ENCODE measurements at places on chromosomes 13 and 19.

- no peak for DNase-seq
Observed at GRCh38 chr19:40689339-40690049, 957 bp downstream of the NUMBL start.

DNA sequence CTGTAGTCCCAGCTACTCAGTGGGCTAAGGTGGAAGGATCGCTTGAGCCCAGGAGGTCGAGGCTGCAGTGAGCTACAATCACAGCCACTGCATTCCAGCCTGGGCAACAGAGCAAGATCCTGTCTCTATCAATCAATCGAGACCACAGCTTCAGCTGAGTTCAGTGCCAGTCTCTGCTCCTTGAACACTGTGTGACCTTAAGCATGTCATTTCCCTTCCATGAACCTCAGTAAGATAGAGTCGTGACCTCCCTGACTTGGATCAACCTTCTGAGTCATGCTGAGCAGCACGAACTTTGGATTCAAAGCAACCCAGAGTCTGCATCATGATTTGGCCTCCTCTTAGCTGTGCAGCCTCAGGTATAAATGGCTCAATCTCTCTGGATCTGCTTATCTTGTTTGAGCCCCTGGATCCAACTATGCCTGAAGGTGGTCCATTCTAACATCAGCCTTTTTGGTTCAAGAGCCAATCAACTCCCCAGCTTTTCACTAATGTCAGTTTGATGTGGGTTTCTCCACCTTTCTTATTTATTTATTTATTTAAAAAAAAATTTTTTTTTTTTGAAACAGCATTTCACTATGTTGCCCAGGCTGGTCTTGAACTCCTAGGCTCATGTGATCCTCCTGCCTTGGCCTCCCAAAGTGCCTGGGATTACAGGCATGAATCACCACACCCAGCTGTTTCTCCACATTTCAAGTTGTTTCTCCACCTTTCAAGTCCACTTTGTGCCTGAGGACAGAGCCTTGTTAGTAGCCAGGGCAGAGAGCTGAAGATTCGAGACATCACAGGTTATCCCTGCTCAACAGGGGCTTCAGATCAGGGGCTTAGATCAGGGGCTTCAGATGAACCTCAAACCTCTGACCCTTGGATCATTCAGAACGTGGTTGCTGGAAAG, 26.4 kb downstream of the PTPRS start:
- DNase-seq: no peak

DNA sequence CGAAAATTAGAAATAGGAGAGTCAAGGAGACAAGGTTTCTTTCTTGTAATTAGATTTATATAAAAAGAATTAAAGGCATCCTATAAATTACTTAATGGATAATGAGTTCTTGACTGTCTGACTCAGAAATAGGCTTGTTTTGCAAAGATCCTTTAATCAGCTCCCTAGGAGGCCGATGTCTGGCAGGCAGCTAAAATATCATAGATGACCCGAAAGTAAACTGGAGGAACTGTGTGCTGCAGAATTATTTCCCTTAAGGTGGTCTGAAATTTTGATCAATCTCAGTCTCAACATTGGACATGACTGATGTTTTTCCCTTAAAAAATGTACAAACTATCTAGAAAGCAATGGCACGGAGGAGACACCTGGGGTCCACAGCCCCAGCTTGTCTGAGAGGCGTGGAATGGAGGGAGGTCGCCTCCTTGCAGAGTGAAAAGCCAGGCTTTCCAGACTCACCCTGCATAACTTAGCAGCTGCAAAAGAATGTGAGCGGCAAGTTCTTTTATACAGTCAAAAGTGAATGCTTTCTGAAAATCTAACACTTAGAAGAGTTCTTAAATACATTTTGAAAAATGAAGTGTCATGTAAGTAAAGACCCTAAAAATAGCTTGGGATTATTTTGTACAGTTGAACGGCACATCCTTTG, 44.8 kb downstream of the MBNL2 start:
- no peak for DNase-seq

GRCh38 chr13:106083620-106084350, 451.7 kb downstream of the EFNB2 start:
- DNase-seq: no peak

- no peak for DNase-seq
Observed at GRCh38 chr13:76703621-76704288, 182.4 kb downstream of the KCTD12 start.

DNA sequence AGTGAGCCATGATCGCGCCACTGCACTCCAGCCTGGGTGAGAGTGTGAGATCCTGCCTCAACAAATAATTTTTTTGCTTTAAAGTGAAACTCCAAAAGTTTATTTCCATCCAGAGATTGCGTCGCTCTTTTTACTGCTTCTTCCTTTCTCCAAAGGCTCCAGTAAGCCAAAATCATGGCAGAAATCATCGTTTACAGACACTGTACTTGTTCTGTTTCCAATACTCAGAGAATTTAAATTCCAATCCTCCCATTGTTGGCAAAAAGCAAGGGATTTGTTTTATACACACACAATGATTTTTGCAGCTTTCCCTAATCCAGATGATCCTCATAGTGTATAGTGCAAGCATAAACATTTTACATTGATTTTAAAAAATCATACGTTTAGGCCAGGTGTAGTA, 15.3 kb downstream of the FBXO27 start:
- DNase-seq: no peak

- DNase-seq: no peak
Observed at GRCh38 chr13:31756346-31756745, 17.0 kb downstream of the RXFP2 start.

DNA sequence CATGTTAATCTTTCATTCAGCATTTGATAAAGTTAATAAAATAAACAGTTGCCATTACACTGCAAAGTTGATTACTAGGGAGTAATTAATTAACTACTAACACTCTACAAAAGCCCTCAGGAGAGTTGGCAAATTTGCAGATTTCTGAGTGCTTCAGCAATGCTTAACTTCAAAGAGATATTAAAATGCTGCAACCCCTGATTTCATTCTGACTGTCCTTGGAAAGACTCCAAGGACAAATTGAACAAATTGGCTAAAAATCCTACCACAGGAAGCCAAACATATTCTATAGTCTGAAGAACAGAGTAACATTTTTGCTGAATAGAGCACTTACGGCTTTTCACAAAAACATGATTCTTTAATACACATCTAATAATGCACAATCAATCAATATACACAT, 1543.0 kb downstream of the SLITRK5 start:
- no peak for DNase-seq

- DNase-seq: no peak
Observed at GRCh38 chr19:4647676-4648644, 8.6 kb downstream of the TNFAIP8L1 start.

DNA sequence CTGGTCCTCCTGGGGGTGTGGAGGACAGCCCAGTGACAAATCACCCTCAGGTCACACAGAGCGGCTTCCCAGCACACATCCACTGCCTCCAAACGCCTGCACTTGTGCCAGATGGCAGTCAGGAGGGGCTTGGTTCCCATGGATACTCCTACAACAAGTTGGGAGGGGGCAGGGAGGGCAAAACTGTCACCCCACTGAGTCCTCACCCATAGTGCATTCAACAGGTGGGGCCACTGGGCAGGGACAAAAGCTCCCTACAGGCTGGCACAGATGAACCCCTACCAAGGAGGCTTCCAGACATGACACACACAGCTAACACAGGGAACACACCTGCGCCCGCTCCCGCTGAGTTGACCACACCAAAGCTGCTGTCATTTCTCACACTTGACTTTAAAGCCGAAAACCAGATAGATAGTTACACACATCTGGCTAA, 120.5 kb downstream of the STK24 start:
- no peak for DNase-seq

- DNase-seq: no peak
Observed at GRCh38 chr13:113664751-113665596, 2.0 kb upstream of the GRK1 start.

DNA sequence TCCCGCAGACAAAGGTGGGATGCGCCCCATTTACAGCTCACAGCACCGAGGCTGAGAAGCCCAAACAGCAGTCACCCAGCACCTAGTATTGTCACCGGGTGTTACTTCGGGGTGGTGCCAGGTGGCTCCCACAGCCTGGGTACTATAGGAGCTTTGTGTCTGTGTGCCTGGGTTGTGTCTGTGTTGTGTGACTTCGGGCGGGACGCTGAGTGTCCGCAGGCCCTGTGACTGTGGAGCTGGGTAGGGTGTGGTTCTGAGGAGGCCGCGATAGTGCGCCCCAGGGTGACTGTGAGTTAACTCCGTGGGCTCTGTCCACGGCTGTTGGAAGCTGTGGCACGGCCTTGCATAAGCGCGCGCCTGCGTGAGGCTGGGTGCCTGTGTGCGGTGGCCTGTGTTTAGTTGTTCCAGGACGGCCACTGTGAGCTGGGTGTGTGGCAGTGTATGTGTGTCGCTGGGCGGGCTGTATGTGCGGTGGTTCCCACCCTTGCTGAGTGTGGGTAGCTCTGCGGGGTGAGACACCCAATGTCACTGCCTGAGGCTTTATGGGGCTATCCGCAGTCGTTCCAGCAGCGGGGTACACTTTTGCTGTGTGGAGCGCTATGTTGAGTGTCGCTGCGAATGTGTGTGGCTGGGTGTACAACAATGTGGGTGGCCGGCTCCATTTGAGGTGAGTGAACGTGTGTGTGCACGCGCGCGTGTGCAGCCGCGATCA, 559 bp upstream of the SSBP4 start:
- no peak for DNase-seq

- DNase-seq: no peak
Observed at GRCh38 chr19:12166626-12167025, 3.7 kb downstream of the ZNF136 start.

GRCh38 chr13:84812078-84812477, 929.8 kb upstream of the SLITRK1 start:
- DNase-seq: no peak

- DNase-seq: peak; percentile 69
Observed at GRCh38 chr19:6021878-6022569, 44.1 kb upstream of the RANBP3 start.

DNA sequence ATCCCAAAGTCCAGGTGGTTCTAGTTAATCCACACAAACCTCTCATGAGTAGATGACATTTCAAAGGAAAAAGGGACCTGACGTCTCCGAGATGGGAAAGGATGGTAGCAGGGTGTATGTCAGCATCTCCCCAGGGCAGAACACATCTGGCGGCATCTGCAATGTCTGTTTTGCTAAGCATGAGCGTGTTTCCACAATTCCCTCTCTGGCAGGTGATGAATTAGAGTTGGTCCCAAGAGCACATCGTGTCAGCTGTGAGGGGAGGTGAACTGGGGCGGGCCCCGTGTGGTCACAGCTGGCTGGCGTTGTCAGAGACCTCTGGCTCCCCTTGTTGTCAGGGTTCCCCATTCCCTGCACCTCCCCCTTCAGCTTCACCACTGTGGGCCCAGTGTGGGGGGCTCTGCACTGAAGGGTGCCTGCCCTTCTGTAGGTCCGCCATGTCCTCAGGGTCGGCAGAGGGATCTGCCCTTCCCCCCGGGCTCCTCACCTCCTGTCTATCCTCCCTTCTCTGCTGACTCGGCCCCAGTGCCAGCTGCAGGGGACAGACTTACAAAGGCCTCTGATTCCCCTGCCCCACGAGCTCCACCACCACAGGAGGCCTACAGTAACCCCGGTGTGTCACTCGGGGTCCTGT, 58.2 kb downstream of the CDADC1 start:
- DNase-seq: no peak

DNA sequence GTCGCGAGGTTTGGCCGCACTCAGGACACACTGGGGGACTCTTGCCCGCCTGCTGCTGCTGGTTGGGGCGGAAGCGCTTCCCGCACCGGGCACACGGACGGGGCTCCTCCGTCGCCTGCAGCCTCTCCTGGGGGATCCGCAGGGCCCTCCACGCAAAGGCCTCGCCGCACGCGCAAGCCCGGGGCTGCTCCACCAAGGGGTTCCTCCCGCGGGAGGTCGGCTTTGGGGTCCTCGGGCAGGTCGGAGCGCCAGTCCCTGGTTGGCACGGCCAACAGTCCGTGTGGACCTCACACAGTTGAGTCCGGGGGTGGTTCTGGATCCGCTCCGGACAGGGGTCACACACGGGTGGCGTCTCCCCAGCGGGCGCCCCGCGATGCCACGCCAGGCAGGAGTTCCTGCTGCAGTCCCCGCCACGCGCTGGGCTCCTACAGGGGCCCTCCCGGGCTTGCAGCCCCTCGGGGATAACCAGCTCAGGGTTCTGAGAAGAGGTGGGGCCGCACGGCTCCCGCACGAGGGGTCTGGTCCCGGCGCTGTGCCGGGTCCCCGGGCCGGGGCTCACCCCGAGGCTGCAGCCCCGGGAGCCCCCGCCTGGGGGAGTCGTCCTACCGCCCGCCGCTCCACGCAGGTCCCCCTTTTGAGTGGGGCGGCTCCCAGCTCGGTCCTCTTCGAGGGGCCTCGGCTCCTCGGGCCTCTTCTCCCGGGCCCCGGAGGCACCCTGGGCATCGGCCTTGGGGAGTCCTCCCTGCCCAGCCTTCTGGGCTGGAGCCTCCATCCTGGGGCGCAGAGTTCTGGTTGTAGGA, 6.2 kb upstream of the ZNF497 start:
- no peak for DNase-seq

DNA sequence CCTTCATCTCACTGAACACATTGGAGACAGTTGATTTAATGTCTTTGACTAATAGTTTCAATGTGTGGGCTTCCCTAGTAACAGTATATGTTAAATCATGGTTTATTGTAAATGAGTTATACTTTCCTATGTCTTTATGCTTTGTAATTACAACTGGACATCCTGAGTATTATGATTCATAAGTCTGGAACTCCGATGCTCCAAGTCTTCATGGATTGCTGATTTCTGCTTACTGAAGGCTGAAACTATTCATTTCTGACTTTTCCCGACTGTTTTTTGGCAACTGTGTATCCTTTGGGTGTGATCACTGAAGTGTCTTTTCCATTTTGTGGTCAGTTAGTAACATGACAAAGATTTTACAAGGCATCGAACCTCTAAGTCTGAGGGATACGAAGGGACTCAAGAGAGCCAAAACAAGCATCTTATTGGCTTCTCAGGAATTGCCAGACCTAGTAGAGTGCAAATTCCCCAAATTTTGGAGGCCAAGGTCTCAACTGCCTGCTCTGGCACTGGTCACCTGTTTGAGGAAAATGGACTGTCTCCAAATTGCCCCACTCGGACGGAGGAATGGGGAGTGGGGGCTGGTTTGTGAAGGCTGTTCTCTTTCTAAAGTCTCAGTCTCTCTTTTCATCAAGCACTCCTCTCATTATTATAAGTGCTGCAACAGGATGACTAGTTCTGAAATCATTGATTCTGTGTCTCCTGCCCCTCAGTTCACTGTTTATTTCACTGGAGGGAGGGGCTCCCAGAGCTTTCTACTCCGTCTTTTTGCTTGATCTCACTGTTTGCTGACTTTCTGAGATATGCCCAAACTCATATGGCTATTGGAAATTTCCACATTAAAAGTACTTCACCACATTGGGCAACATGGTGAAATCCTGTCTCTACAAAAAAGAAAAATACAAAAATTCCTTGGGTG, 20.2 kb upstream of the CD70 start:
- no peak for DNase-seq

DNA sequence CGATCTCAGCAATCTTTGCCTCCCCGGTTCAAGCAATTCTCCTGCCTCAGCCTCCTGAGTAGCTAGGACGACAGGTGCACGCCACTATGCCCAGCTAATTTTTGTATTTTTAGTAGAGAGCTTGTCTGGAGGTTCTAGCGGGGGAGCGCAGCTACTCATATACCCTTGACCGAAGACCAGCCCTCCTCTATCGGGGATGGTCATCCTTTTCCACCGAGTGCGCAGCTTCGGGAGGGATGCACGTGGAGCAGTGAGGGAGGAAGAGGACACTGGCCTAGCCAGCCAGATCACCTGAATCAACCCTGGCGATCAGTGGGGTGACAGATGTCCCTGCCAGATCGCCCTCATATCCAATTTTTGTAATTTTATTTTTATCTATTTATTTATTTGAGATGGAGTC, 6.8 kb downstream of the SLC7A9 start:
- DNase-seq: no peak

GRCh38 chr13:51714663-51715168, 89.2 kb downstream of the DHRS12 start:
- DNase-seq: no peak

- no peak for DNase-seq
Observed at GRCh38 chr19:55014714-55015113, 23.4 kb downstream of the GP6 start.
